ENCODE measurements at places on chromosomes 12 and 14. TPM values are rescaled to one million over a fixed set of nuclear protein-coding genes. Genes with fewer than 3 reads are reported as not detected.

GRCh38 chr14:69153152-69153872 is 393 bp upstream of the DCAF5 start:
- DNase-seq = peak; percentile 93

GRCh38 chr12:119314290-119314689 is 20.2 kb upstream of the CCDC60 start:
- DNase-seq = no peak

GRCh38 chr14:70999117-70999516 is 91.9 kb downstream of the PCNX1 start:
- DNase-seq = no peak

DNA sequence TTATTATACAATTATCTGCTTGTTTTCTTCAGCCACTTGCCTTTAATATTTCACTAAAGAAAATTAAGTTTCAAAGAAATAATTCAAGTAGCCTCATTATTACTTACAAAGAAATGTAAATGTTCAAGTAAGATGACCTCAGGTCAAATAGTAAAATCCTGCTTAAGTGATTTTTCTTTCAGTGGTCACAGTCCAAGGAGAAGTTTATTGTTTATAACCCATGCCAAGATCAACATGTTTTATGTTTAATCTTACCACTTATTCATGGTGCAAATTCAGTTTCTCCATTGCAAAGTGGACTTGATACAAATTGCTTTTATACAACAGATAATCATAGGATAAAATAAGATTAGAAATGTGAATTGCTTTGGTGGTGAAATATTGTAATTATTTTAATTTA is 370.2 kb upstream of the FLRT2 start:
- DNase-seq = no peak

- DNase-seq = no peak
These were observed 79.5 kb upstream of the CCDC198 start for GRCh38 chr14:57573173-57573572.

- no peak for DNase-seq
These were observed 50.2 kb downstream of the ARL6IP4 start for GRCh38 chr12:123030686-123031085.

- DNase-seq = no peak
These were observed 416.2 kb upstream of the CCDC196 start for GRCh38 chr14:66069830-66070541.

DNA sequence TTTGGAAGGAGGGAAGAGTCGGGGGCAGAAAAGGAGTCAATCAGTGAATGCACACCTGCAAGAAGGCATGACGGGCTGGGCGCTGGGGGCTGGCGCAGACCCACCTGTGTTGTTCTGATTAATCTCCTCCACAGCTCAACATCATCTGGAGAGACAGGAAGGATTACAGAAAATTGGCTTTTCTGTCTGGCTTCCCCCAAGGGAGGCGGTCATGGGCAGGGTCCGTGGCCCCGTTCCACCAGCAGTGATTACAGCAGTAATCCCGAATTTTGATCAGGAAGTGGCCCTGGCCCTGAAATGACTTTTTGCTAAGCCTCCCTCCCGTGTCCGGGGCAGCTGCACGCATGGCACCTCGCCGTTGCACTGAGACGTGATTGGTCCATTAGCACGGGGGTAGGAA is 24.4 kb upstream of the GALNT9 start:
- no peak for DNase-seq

DNA sequence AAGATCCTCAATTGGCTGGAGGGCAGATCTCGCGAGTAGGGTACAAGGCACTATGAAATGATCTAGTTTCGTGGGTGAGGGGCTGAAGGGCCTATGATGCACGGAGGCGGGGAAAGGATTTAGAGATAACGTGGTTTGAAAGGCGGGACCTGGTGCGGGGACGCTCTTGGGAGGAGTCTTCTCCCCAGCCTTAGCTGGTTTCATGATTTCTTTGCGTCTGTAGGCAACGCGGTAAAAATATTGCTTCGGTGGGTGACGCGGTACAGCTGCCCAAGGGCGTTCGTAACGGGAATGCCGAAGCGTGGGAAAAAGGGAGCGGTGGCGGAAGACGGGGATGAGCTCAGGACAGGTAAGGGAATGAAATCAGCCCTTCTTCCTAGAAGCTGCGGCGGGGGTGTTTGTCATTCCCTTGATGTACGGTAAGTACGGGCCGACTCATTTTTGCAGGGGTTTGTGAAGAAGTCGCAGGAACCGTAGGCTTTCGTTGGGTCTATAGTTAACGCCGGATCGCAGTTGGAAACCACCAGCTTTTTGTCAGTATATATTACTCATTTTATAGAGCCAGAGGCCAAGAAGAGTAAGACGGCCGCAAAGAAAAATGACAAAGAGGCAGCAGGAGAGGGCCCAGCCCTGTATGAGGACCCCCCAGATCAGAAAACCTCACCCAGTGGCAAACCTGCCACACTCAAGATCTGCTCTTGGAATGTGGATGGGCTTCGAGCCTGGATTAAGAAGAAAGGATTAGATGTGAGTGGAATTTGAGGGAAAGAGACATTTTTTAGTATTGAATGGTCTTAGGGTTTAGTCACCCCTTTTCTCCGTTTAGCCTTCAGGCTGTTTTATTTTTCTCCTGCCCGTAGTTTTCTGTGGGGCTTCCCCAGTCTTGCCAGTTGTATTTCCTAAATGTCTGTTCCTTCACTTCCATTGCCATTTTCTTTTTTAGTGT is 602 bp downstream of the APEX1 start:
- DNase-seq = no peak

DNA sequence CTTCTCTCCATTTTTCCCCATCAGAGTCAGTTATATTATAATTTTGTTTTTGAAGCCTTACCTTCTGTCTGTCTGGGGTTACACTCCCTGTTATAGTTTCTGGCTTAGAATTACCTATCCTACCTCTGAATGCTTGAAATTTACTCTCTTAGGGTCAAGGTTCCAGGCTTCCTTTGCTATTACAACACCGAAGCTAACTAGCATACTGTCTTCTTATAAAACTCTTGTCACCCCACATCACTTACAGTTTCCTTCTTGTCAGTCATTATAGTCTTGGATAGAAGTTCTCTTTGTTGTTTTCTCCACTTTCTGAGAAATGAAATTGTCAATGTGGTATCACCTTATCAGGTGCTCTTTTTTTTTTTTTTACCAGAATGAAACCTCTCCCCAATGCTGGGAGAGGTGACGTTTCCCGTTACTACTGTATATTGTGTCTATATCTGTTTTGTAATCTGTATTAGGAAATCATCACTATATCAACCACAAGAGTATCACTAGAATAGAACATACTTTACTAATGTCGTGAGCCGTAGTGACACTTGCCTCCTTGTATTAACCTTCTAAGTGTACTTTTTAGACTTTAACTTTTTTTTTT is 69.2 kb upstream of the PSMA6 start:
- no peak for DNase-seq

DNA sequence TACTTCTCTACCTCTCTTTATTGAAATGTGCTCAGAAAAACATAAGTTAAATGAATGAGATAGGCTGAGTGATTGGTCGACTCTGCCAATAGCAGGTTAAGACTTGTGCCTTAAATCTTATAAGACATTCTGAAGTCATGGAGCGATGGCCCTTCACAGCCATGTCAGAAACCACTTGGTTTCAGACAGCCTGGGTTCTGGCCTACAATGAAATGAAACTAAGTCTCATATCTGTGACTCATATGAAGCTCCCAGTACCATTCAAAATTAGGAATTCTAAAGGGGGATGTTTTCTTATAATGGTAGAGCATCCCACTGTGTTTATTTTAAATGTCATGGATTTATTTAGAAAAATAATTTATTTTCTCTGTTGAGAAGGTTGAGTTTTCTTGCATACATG is 42.6 kb downstream of the PLXNC1 start:
- no peak for DNase-seq

DNA sequence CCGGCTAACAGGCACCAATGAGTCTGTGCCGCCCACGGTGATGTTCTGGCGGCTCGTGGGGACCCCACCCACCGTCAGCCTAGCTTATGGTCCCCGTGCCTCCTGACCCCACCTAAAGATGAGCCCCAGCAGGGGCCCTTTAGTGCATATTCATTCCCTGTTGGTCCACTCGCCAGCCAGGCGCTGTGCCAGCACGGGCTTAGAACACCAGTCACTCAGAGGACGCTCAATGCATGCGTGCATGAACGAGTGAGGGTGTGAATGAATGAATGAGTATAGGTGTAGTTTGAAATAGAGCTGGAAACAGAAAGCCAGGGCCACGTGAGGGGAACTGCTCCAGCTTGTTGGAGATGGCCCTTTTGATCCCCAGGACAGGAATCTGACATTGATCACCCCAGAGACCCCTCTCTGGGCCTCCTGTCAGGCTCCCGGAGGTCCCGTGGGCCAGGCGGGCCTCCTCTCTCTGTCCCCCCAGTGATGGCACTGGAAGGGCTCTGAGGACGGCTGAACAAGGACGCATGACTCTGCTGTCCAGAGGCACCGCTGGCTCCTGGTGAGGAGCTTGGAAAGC is 193.9 kb upstream of the C14orf180 start:
- no peak for DNase-seq

- no peak for DNase-seq
These were observed 349.7 kb downstream of the NRXN3 start for GRCh38 chr14:78519863-78520262.

- DNase-seq = no peak
These were observed 839.1 kb downstream of the NRXN3 start for GRCh38 chr14:79009286-79009685.

GRCh38 chr12:1993341-1993740 is 10.9 kb downstream of the DCP1B start:
- DNase-seq = no peak

DNA sequence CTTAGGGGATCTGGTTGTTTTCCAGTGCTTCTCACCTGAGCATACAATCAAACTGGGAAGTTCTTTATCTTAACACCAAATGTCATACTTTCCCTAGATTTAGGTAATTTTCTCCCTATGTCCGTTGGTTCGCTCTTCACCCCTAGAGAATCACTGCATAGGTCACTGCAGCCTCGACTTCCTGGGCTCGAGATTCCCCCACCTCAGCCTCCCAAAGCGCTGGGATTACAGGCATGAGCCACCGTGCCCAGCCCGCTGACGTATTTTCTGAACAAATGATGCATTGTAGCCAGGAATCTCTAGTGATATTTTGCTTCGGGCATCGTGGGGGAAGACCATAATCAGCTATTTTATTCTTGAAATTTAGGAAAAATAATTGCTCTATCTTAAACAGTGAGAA is 1.1 kb upstream of the RPL41 start:
- peak; percentile 30 for DNase-seq

EID3 gene
- polyA plus RNA-seq = 0.48 TPM

ZBTB1 gene
- 5.6 TPM for polyA plus RNA-seq

PPFIA2 gene
- polyA plus RNA-seq = 0.32 TPM

RIPK3 gene
- polyA plus RNA-seq = 4.9 TPM

DPY19L2 gene
- polyA plus RNA-seq = 171 TPM

PTGER2 gene
- polyA plus RNA-seq = 0.65 TPM

OVCH1 gene
- 0.44 TPM for polyA plus RNA-seq
